ENCODE measurements at places on chromosomes 3 and 15.

- no peak for DNase-seq
Observed at GRCh38 chr3:90011996-90012395, 904.6 kb downstream of the EPHA3 start.

DNA sequence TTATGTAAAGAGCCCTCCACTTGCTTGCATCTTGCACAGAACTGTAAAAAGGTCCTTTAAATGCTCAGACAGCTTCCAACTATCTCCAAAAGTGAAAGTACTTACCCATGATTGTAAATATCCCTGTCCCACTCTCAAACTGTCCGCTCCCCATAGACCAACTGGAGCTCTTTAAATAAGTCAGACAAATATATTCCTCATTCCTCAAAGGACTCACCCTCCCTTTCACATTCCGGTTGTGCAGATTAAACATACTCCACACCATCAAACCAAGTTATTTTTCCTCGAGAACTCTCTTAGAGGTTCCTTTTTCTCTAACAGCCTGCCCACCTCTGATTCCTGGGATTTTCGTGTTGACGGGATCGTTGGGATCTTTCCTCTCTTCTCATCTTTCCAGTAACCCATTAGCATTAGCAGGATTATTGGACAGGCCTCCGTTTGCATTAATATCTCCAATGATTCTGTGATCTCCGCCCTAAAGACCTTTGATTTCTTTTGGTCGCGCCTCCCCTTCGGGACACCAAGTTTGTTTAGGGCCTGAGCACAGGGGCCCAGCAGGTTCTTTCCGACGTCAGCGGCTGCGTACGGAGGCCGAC lies 763 bp downstream of the GOLGB1 start:
- peak; percentile 48 for DNase-seq

- no peak for DNase-seq
Observed at GRCh38 chr3:19171794-19172193, 23.5 kb downstream of the KCNH8 start.

GRCh38 chr3:58066842-58067241 lies 58.6 kb downstream of the FLNB start:
- DNase-seq, result no peak

GRCh38 chr3:120559242-120560061 lies 36.7 kb upstream of the NDUFB4 start:
- DNase-seq, result peak; percentile 68
